Dermis microvascular lymphatic vessel endothelial cell (primary cell): ENCODE measurements at places on chromosomes 12 and 14. TPM values are rescaled to one million over a fixed set of nuclear protein-coding genes. Genes with fewer than 3 reads are reported as not detected.

DNA sequence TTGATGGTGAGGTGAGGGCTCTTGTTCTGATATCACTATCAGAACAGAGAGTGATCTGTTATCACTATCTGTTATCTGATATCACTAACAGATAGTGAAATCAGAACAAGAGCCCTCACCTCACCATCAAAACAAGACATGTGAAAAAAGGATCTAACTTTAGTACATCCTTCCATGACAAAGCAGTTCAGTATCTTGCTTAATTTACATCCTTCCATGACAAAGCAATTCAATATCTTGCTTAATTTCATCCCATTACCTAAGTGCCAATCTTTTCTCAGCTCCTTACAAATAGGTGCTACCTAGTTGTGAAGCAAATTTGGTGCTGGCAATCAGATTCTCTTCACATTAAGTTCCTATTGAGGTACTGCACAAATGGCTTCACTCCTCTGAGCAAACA is 1865.6 kb upstream of the FLRT2 start:
- no peak for DNase-seq

Gene TBPL2
- not detected in 2 replicates for total RNA-seq

Gene DICER1
- total RNA-seq = 24.8 and 27.8 TPM in 2 replicates

Gene RNF31
- 20.4 and 31.1 TPM in 2 replicates for total RNA-seq

Gene TMEM229B
- total RNA-seq = 0.64 and 1.1 TPM in 2 replicates
